ENCODE measurements at places on chromosomes 3 and 15.

- H3K27ac ChIP-seq = no peak overlapping the region
- H3K4me3 ChIP-seq = no peak overlapping the region
- no peaks in the 10 kb centered on the region for H3K4me1 ChIP-seq
- no peaks in the 10 kb centered on the region for H3K27me3 ChIP-seq
- H3K36me3 ChIP-seq = no peaks in the 10 kb centered on the region
- DNase-seq = no peak
These were observed 273.5 kb upstream of the CCDC54 start for GRCh38 chr3:107103786-107104185.

DNA sequence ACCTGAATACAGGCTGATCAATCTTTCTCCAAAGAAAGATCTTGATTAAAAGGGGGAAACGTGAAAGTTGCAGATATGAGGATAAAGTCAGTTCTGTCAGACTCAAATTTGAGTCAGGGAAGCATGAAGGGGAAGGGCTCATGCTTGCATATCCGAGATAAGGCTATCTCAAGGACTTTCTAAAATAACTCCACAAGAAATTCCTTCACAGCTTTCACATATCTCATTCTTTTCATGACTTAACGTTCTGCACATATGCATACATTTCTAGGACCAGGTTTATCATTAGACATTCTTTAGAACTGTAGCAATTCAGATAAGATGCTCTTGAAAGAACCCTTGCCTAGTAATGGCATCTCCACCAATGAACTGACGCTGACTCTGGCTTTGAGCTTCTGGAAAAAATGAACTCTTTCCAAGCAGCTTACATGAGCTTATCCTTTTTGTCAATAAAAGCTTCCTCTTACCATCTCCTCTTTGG lies 15.9 kb downstream of the SH3GL3 start:
- H3K36me3 ChIP-seq = no peaks in the 10 kb centered on the region
- no peak overlapping the region for H3K27ac ChIP-seq
- no peak for DNase-seq
- no peaks in the 10 kb centered on the region for H3K4me1 ChIP-seq

GRCh38 chr3:53711387-53711786 lies 134.8 kb downstream of the CHDH start:
- H3K27me3 ChIP-seq = peaks cover 3% of the 10 kb centered on the region
- no peaks in the 10 kb centered on the region for H3K36me3 ChIP-seq
- DNase-seq = no peak
- no peak overlapping the region for H3K4me3 ChIP-seq
- peaks cover 2% of the 10 kb centered on the region for H3K4me1 ChIP-seq
- H3K27ac ChIP-seq = no peak overlapping the region

- no peak for DNase-seq
- H3K4me3 ChIP-seq = peak overlapping the region; percentile 55
- peaks cover 21% of the 10 kb centered on the region for H3K36me3 ChIP-seq
- peaks cover 26% of the 10 kb centered on the region for H3K4me1 ChIP-seq
- peak overlapping the region; percentile 83 for H3K27ac ChIP-seq
These were observed 823 bp upstream of the CCDC71 start for GRCh38 chr3:49166752-49167556.

Data from muscle of leg (tissue), 16 donors.